Smooth muscle cell of bladder (primary cell): ENCODE measurements at places on chromosomes 6 and 20. TPM values are rescaled to one million over a fixed set of nuclear protein-coding genes. Genes with fewer than 3 reads are reported as not detected.

The HLA-DRB5 gene
- total RNA-seq, result not detected in 2 replicates

The ZC2HC1B gene
- total RNA-seq, result not detected in 2 replicates

The HEY2 gene
- total RNA-seq, result not detected in 2 replicates

The ENPP3 gene
- total RNA-seq, result 0.14 and 0.37 TPM in 2 replicates

The HRH3 gene
- not detected in 2 replicates for total RNA-seq

The OR12D3 gene
- not detected in 2 replicates for total RNA-seq

The RPRD1B gene
- total RNA-seq, result 15.6 and 18.9 TPM in 2 replicates

The CTCFL gene
- total RNA-seq, result not detected in 2 replicates

The GPR63 gene
- total RNA-seq, result 1.0 and 1.4 TPM in 2 replicates

The OR2H2 gene
- not detected in 2 replicates for total RNA-seq

The C20orf141 gene
- total RNA-seq, result 0.37 TPM in 1 of 2 replicates, not detected in the other

The TRMT11 gene
- 19.0 and 20.6 TPM in 2 replicates for total RNA-seq

The EXOC2 gene
- 28.6 and 30.1 TPM in 2 replicates for total RNA-seq

The CST2 gene
- total RNA-seq, result 0.55 and 0.71 TPM in 2 replicates
